ENCODE measurements at places on chromosomes 7 and 10.

- no peak for DNase-seq
Observed at GRCh38 chr7:139321071-139321745, 19.9 kb upstream of the FMC1 start.

- DNase-seq, result no peak
Observed at GRCh38 chr10:124717041-124717757, 27.0 kb downstream of the FAM53B start.

DNA sequence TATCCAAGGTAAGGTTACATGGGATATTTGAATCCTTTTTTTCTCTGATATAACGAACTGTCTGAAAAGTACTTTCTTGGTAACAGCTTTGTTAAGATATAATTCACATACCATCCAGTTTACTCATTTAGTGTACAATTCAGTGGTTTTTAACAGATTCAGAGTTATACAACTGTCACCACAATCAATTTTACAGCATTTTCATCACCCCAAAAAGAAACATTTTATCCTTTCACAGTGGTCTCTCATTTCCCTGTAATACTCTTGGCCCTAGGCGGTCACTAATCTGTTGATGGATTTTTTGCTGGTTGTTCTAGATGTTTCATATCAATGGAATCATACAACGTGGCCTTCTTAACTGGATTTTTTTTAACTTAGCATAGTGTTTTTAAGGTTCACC is 91.6 kb downstream of the GLCCI1 start:
- no peak for DNase-seq

- DNase-seq, result no peak
Observed at GRCh38 chr10:11578802-11579255, 32.6 kb downstream of the USP6NL start.

DNA sequence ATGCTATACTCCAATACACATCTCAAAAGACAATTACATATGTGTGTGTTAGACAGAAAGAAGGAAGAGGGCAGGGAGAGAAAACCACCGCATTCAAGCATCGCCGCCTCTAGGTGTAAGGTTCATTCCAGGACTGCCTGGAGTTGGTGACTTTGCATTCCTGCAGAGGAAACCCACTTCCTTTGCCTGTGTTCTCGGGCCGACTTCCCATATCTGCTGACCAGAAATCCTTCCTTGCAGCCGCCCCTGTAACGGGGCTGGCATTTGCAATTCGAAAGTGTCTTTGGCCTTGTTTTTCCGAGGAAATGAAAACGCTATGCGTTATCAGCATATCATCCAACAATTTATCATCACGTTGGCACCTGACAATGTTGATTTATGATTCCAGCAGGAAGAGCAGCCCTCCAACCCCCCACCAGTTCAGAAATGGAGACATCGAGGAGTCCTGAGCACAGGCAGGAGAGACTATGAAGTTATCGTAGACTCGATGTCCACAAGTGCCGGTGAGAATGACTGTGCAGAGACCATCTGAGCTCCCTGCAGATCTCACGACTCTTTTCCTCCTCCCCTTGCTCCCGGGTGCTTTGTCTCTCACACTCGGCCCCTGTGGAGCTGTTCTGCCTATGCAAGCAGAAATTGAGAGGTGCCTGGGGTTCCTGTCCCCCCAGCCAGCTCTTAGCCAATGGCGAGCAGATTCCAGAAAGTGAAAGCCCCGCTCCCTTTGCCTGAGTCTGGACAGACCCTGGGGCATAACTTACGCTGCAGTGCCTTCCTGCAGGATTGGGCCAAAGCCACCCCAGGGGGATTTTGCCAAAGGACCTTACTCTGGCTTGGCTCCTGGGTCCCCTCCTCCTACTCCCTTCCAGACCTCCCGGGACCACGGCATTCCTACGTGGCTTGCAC is 68.9 kb upstream of the FOXK1 start:
- DNase-seq, result no peak

All from activated CD8-positive, alpha-beta memory T cell treated with anti-CD3 and anti-CD28 coated beads, Interleukin-2, amount 50 U/mL, for 48 hours (primary cell).